ENCODE measurements at places on chromosomes 3 and 15.

DNA sequence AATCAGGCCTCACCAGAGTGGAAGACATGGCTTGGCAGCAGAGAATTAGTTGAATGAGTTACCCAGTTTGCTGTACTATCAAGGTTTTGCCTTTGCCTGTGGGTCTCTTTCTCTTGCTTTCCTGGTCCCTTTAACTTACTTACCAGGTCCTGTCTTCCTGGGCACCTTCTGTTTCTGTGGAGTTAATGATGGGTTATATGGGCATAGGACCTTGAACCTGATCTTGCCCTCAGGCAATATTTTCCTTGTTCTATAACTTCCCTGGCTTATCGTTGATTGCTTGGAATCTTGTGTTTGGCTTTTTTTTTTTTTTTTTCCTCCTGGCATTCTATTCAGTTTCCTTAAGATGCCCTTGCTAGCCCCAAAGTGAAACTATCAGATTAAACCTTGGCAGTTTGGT lies 106.8 kb downstream of the HHLA2 start:
- H3K27me3 ChIP-seq, result no peaks in the 10 kb centered on the region
- H3K4me3 ChIP-seq, result no peak overlapping the region
- H3K36me3 ChIP-seq, result no peaks in the 10 kb centered on the region
- no peaks in the 10 kb centered on the region for H3K4me1 ChIP-seq

DNA sequence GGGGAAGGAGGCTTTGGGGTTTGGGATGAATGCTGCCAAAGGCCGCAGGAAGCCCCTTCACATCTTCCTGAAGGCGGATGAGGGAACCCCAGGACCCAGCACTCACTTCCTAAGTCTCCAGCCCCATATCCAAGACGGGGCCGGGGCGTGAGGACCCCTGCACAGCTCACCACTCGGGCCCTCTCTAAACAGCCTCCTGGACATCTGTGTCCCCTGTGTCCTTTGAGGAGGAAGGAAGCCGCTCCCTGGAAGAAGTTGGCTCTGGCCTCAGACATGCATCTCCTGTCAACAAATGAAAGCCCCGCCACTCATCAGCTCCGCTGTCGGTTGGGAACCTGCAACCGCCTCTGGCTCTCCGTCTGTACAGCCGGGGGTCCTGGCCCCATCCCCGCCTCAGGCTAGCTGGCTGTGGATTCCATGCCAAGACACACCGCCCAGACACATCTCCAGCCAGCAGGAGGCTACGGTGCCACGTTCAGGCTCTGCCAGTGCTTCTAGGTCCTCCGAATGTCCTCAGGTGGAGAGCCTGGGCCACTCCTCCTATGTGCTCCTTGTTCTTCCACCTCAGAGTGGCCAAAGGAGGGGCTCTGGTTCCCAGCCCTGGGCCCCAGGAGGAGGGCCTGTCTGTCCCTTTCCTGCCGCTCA lies 140.0 kb upstream of the MEF2A start:
- DNase-seq, result no peak
- H3K4me3 ChIP-seq, result no peak overlapping the region
- H3K27ac ChIP-seq, result no peak overlapping the region
- H3K27me3 ChIP-seq, result peaks cover 50% of the 10 kb centered on the region
- H3K36me3 ChIP-seq, result no peaks in the 10 kb centered on the region

DNA sequence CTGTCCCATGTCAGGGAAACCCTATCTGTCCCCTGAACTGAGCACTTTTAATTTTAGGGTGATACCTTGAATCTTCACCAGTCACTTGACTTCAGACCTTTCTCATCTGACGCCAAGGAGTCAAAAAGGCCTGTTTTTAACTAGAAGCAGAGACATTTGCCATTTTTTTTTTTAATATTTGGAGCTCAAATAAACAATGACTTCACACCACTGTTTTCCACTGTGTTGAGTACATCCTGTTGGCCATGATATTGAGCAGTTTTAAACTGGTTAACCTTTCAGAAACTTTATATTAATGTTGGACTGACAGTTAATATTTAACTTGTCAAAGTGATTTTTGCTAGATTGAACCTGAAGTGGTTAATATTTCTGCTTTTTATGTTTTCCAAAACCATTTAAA lies 28.2 kb downstream of the DAG1 start:
- no peak for DNase-seq
- peak overlapping the region; percentile 57 for H3K27ac ChIP-seq
- H3K36me3 ChIP-seq, result 0 out of 3 replicates have a peak, but pooled peaks cover 6% of the 10 kb centered on the region
- H3K4me1 ChIP-seq, result peaks cover 19% of the 10 kb centered on the region
- H3K27me3 ChIP-seq, result no peaks in the 10 kb centered on the region

DNA sequence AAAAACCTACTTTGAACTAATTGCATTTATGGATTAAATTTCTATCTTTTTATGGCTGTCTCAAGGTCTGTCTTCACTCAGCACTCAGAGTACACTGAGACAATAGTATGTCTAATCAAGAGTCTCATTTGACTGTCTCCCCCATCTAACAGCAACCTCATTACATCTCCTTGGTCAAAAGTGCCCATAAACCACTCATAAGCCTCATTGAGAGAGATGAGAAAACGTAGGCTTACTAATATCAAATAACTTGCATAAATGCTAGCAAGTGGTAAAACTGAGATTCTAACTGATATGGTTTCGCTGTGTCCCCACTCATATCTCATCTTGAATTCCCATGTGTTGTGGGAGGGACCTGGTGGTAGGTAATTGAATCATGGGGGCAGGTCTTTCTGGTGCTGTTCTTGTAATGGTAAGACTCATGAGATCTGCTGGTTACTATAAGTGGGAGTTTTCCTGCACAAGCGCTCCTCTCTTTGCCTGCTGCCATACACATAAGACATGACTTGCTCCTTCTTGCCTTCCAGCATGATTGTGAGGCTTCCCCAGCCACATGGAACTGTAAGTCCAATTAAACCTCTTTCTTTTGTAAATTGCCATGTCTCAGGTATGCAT lies 113.9 kb downstream of the TFDP2 start:
- H3K4me1 ChIP-seq, result peaks cover 4% of the 10 kb centered on the region
- no peak overlapping the region for H3K27ac ChIP-seq
- H3K4me3 ChIP-seq, result no peak overlapping the region
- no peak for DNase-seq
- H3K36me3 ChIP-seq, result no peaks in the 10 kb centered on the region
- H3K27me3 ChIP-seq, result no peaks in the 10 kb centered on the region

All from K562 (cell line).